SK-MEL-5 (cell line): ENCODE measurements at places on chromosomes 7 and 10.
A peak's percentile ranks its signal among the peaks of the same experiment; 100 is the strongest.

DNA sequence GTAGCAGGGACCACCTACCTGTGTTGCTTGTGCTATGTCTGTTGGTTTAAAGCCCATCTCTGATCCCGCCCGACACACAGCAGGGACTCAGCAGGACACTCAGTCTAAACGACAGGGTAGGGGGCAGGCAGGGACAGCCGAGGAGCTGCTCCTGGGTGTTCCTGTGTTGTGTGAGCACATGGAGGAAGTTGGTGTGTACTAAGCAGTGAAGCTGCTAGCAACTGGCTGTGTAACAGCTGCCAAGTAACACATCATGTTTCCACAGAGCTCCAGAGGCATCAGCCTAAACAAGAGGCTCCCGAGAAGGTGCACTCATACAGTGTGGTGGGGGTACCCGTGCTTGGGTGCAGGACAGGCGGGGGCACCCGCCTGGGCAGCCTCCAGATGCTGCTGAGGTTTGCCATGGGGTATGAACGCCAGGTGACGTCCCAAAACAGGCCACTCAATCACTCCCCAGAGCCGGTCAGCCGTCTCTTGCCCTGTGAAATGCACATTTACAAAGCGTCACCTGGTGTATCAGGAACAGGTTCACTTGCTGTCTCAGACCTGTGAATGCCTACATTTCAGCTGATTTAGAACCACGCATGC, 59.6 kb downstream of the PTPRN2 start:
- DNase-seq = no peak

DNA sequence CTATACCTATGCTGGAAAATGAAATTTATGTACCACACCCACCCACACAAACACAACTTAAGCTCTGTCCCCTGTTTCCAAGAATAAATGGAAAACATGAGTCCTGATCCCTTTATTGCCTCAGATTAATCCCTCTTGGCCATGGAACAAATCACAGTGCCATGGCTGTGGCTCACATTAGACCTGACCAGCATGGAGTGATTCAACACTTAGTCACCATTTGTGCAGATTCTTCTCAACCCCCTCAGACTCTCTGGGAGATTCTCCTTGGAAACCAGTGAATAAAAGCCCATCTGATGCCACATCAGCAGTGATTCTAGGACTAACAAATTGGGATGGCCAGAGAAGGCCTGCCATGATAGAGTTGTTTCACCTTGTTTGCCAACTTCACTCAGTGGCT, 204.4 kb upstream of the TMEM72 start:
- no peak for DNase-seq

DNA sequence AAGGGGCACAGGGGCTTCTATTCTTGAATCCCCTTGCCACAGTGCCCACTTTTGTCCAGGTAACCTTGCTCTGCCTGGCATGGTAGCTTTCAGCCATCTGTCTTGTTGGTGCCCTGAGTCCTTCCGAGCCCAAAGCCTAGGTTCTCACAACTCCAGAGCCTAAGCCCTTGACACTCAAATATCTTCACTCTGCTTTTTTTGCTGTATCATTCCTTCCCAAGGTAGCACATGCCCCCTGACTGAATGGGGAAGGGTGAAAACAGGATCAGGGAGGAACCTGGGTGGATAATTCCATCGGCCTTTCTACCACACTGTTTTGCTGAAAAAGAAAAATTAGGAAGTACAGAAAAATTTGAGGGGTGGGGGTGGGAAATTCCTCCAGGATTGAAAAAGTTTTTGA, 37.6 kb downstream of the LDB3 start:
- no peak for DNase-seq

DNA sequence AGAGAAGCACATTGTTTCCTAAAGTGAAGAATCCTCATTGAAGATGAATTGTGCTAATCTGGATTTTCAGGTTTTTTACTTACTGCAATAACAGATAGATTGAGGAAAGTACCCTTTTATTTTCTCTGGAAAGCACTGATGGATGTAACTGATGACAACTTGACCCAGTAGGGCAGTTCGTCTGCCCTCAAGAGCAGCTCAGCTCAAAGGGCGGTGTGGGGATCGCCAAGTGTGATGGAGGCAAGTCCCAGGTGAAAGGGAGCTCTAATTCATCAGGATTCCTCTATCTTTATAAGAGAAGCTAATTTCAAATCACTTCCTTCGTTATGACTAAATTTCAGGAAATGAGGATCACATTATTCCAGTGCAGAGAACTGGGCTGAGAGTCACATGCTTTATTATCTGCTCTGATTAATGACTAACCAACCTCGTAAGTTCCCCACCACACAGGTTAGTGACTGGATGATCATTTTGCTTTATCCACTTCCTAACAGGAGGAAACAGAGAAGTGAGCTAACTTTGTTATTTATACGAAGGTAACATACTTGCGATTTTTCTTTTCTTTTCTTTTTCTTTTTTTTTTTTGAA, 98.8 kb downstream of the PFKFB3 start:
- DNase-seq = no peak

- DNase-seq = no peak
These were observed 6.8 kb downstream of the DLG5 start for GRCh38 chr10:77919713-77920108.

GRCh38 chr10:94357193-94357592, 5.5 kb downstream of the NOC3L start:
- DNase-seq = no peak

- DNase-seq = no peak
These were observed 739.0 kb upstream of the GALNT17 start for GRCh38 chr7:70392877-70393435.

- DNase-seq = no peak
These were observed 43.6 kb downstream of the PLCE1 start for GRCh38 chr10:94037286-94037685.

DNA sequence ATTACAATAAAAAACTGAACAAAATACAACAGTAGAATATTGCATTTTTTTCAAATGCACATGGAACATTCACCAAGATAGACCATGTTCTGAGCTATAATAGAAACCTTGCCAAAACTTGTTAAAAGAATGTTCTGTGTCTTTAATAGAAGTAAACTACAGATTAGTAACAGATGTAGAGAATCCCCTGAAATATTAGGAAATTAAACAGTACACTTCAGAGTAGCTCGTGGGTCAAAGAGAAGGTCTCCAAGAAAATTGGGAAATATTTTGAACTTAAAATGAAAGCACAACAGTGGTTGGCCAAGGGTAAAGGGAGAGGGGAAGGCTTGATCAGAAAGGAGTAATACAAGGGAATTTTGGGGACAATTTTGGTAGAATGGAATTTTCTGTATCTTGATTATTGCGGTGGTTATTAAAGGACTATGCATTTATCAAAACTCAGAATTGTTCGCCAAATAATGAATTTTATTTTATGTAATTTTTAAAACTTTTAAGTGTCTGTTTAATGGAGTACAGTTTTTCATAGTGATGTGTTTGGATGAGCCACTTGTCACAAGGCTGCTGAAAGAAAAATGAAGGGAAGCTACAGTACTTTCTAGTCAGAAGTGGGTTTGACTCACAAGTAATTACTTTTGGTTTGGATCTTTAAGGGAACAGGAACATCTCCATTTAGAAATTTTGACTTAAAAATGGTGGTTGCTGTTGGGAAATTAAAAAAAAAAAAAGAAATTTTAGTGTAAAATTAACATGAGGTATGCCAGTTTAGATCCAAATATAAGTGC, 10.2 kb downstream of the PLEKHA8 start:
- DNase-seq = no peak

DNA sequence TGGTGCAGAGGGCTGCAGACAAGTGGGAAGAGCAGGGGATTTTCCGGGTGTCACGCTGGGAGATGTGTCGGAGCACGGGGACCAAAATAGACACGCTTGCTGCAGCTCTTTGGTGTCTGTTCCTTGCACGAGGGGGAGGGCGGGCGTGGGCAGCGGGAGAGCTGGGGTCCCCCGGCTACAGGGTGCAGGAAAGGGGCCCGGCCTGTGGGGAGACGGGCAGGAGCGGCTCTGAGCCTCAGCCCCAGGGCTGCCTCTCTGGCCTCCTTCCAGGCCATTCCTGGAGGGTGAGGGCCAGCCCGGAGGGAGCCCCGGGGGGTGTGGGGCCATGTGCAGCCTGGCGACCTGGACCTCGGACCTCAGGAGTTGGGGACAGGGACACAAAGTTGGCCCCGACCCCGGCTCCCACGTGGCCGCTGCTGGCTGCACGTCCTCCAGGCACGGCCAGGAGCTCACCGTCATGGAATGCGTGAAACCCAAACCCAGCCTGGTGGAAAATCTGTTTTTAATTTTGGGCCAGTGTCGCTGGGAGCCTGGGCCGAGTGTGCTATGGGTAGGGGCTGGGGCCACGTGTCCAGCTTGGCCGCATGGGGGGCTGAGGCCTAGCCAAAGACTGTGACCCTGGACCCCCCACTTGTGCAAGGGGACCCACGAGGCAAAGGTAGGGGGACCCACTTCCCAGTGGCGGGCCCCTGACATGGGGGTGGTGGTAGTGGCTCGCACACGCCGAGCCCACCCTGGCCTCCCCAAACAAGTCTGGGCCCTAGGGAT, 6.6 kb downstream of the TTYH3 start:
- peak; percentile 25 for DNase-seq

- DNase-seq = peak; percentile 76
These were observed 77.7 kb downstream of the ITGB8 start for GRCh38 chr7:20408467-20408826.

DNA sequence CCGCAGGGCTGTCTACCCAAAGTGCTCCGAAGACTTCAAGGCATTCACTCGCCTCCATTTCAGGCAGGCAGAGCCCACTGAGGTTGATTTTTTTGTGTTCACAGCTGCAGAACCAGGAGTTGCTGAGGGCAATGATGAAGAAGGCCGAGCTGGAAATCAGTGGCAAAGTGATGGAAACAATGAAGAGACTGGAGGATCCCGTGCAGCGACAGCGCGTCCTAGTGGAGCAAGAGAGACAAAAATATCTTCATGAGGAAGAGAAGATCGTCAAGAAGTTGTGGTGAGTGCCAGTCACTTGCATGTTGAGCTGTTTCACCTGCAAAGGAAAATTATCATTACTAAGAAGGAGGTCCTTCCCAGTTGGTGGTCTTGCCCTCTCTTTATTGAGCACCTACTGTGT, 210.5 kb downstream of the ARHGAP21 start:
- peak; percentile 47 for DNase-seq

GRCh38 chr10:128568990-128569945, 443.0 kb upstream of the MKI67 start:
- DNase-seq = no peak

- no peak for DNase-seq
These were observed 6.4 kb downstream of the USP54 start for GRCh38 chr10:73584737-73585136.

- no peak for DNase-seq
These were observed 154.8 kb downstream of the PHF14 start for GRCh38 chr7:11128498-11128897.

- DNase-seq = no peak
These were observed 12.9 kb downstream of the ETV1 start for GRCh38 chr7:13976594-13976993.

GRCh38 chr10:69374242-69374641, 42.5 kb downstream of the TACR2 start:
- DNase-seq = no peak

GRCh38 chr10:124587811-124588211, 126.2 kb downstream of the LHPP start:
- no peak for DNase-seq

DNA sequence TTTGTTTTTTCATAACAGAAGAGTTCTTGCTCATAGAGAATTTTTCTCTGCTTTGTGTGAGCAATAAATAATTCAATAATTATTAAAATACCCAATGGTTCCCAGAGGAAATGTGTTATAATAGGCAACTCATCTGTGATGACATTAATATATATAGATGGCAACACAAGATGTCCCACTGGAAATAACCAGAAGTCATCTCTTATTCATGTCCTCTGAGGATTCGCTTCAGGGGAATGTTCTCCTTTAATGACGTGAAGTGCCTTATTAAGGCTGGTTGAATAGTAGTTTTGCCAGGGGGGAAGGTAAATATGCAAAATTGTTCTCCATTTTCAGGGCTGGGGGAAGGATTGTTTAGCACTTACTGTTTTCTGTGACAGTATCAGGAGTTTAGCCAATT, 3.1 kb downstream of the SLC39A12 start:
- no peak for DNase-seq

GRCh38 chr10:60186315-60187071, 203.2 kb downstream of the ANK3 start:
- DNase-seq = no peak

DNA sequence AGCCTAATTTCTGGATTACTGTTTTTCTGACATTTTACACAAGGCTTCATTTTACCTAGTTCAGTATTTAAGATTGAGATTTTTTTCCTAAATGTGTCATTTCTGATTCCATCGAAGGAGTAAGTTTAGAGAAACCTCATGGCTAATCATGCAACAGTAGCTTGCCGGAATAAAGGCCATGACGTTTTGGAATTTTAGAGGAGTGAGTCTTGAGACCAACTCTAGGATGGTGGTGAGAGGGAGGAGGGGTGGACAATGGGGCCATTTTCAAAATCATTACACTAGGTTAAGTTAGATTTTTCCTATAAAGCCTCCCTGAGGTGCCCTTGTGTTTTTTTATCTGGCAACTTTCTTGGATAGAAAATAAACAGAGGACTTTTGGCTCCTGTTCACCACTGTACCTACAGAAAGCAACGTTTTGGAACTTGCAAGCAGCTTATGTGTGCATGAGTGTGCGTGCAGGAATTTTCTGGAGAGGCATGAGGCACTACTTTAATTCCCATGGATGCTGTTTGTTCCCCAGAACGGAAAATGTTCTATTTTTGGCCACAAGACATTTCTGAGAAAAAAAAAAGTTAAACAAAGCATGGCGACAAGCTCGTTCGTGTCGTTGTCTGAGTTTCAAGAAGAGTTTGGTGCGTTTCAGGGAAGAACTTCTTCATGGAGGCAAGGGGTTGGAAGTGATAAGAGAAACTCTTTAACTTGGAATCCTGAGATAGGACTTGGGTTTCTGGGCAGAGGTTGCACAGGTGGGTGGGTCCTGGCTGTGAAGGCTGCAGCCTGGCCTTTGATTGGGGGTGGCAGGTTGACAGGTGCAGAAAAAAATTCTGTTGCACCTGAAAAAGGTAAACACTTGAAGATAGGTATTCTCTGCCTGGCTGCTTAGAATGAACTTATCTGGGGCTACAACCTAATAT, 178.1 kb downstream of the PTEN start:
- DNase-seq = no peak

GRCh38 chr10:31319602-31320549, 860 bp downstream of the ZEB1 start:
- no peak for DNase-seq

DNA sequence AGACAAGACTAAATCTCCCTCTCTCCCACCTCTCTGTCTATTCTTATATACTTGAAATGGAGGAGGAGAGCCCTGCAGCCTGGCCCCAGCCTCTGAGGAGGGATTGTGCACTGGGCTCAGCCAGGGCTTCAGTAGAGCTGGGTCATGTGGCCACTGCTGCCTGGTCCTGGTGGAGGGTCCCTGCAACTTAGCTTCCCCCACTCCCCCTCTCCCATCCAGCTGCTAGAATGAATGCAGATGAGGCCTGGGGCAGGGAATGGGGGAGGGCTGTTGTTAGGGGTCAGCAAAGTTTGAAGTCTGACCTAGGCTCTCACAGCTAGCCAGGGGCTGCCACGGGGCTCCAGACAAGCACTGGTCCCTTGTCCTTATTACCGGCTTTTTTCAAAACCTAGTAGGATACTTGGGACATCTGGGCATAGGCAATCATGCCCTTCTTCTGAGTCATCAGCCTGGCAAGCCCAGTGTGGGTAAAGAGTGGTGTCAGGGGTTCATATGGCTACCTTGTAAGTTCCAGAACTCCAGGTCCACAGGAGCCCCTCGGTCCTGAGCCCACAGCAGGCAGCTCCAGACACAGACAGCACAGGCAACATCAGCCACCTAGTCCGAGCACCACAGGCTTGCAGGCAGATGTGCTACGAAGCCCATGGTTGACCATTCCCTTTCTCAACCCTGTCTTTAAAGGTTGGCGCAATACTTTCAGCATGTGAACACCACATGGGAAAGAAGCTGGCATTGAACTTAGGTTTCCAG, 12.8 kb upstream of the CXCL12 start:
- DNase-seq = no peak
